ENCODE measurements at places on chromosomes 11 and 22. TPM values are rescaled to one million over a fixed set of nuclear protein-coding genes. Genes with fewer than 3 reads are reported as not detected.

HBE1 gene
- 5.6 TPM for polyA plus RNA-seq

- DNase-seq = no peak
- H3K4me3 ChIP-seq = no peak overlapping the region
- no peaks in the 10 kb centered on the region for H3K27me3 ChIP-seq
- peaks cover 26% of the 10 kb centered on the region for H3K4me1 ChIP-seq
These were observed 13.2 kb upstream of the MICAL2 start for GRCh38 chr11:12097219-12097618.

DNA sequence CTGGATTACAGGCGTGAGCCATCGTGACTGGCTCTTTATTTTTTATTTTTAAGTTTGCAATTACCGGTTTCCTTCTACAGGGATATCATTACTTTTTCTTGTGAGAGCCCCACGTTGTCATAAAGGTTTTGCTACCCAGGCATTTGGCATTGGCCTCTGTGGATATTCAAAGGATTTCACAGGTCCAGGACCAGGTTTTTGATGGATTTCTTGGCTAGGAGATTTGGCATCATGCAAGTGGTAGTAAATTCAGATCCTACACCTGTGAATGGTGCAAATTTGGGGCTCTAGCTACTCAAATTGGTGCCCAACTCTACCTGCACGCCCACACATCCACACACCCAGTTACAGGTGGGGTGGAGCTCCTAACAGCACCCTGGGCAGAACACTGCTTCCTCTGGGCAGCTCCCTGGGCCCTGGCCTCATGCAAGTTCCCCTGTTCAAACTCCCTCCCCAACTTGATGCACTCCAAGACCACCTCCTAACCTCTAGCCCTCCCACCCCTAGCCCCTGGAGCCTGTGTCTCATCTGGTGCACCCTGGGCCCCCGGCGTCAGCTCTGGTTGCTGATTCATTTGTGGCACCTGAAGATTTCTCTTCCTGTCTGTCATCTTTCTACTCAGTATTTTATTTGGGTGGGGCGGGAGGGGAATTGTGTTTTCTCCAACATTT is 9.3 kb upstream of the MRGPRD start:
- H3K4me1 ChIP-seq = no peaks in the 10 kb centered on the region
- H3K27me3 ChIP-seq = peaks cover 25% of the 10 kb centered on the region
- H3K27ac ChIP-seq = no peak overlapping the region
- no peak for DNase-seq
- no peaks in the 10 kb centered on the region for H3K36me3 ChIP-seq

DNA sequence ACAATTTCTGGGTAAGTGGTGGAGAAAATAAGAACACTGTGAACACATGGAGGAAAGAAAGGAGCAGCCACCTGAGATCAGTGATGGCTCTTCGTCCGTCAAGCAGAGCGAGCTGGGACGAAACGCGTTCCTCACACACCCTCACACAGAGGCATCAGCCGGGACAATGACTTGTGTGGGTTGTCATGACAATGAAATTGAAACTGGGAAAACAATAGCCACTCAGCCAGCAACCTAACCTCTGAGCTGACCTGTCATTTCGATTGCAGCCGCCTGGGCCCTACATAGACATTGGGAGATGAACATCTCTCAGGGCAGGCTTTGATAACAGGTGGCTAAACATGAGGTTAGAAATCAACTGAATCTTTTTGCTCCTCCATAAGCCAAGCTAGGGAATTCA is 51.3 kb downstream of the TRIM29 start:
- DNase-seq = no peak
- no peak overlapping the region for H3K4me3 ChIP-seq
- H3K27ac ChIP-seq = no peak overlapping the region

GRCh38 chr11:88281317-88281712 is 56.2 kb downstream of the CTSC start:
- no peak overlapping the region for H3K27ac ChIP-seq
- no peaks in the 10 kb centered on the region for H3K36me3 ChIP-seq
- H3K4me1 ChIP-seq = no peaks in the 10 kb centered on the region
- no peak overlapping the region for H3K4me3 ChIP-seq
- DNase-seq = no peak

DNA sequence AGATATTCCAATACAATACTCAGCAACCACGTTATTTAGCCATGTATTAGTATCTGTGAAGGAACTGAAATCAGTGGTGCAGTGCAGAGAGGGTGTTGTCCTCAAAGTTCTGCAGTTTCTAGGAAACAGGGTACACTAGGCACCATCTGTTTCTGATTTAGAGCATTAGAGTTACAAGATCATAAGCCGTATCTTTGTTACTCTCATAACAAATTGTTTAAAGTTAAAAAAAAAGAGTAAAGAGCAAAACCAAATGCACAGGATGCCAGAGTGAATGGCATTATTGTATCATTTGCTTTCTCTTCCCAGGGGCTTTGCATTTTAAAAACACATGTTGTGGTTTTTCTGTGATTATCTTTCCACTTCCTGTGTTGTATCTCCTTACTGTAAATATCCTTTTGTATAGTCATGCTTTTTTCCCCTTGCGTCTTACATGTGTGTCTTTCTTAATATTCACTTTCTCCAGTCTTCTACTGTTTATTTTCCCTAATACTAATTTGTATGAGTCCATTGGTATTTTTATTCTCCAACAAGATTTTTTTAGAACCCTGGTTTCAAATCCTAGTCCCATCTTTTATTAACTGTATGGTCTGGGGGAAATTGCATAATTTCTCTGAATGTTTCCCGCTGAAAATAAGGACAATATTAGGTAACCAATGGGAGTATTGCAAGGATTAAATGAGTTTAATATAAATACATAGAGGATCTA is 15.2 kb upstream of the NUP160 start:
- H3K4me3 ChIP-seq = no peak overlapping the region
- no peaks in the 10 kb centered on the region for H3K36me3 ChIP-seq
- no peak overlapping the region for H3K27ac ChIP-seq

Data from large intestine (tissue), 12 donors.